ENCODE measurements at places on chromosomes 12 and 14. TPM values are rescaled to one million over a fixed set of nuclear protein-coding genes. Genes with fewer than 3 reads are reported as not detected.

Gene FAIM2
- 13.8 TPM for total RNA-seq

Gene CACNA1C
- 6.0 TPM for total RNA-seq

Gene PTPRO
- total RNA-seq: 0.57 TPM

Gene RNF212B
- total RNA-seq: not detected

Gene FUT8
- total RNA-seq: 165 TPM

Gene IAPP
- total RNA-seq: not detected

Gene SCNN1A
- total RNA-seq: under 0.01 TPM

Gene BCAT1
- total RNA-seq: 186 TPM

Gene CLEC7A
- not detected for total RNA-seq

Gene BEGAIN
- 0.18 TPM for total RNA-seq

Gene MAP3K12
- 118 TPM for total RNA-seq

Gene SERPINA1
- not detected for total RNA-seq

Gene GNB3
- 3.4 TPM for total RNA-seq

Gene SDR39U1
- total RNA-seq: 12.6 TPM
